Activated naive CD4-positive, alpha-beta T cell treated with anti-CD3 and anti-CD28 coated beads, Interleukin-2, amount 50 U/mL, for 16 hours (primary cell): ENCODE measurements at places on chromosomes 16 and 17.

DNA sequence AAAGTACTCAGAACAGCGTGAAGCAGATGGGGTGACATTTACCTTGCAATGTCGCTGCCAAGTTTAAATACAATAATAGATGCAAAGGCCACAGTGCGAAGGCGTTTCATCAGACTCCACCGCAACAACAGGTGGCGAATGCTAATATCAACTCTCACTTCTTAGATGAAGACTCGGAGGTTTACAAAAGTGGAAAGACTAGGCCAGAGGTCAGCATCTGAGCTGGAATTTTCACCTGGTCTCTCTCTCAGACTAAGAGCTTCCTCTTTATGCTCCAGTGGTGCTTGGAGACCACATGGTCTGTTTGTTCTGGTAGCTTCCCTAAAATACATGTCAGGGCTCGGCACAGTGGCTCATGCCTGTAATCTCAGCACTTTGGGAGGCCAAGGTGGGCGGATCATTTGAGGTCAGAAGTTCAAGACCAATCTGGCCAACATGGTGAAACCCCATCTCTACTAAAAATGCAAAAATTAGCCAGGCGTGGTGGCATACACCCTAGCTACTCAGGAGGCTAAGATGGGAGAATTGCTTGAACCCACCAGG is 169.1 kb downstream of the XYLT1 start:
- DNase-seq = no peak

GRCh38 chr17:43986225-43986981 is 18.0 kb upstream of the NAGS start:
- no peak for DNase-seq

GRCh38 chr16:83733301-83733700 is 74.5 kb upstream of the HSBP1 start:
- DNase-seq = no peak

- no peak for DNase-seq
Observed at GRCh38 chr16:24978370-24978914, 36.7 kb downstream of the ARHGAP17 start.

GRCh38 chr17:79926142-79926604 is 86.9 kb upstream of the CBX4 start:
- DNase-seq = no peak

- DNase-seq = no peak
Observed at GRCh38 chr17:4033751-4034251, 69.6 kb upstream of the ATP2A3 start.

- DNase-seq = no peak
Observed at GRCh38 chr17:45018514-45018847, 33.0 kb downstream of the DCAKD start.

DNA sequence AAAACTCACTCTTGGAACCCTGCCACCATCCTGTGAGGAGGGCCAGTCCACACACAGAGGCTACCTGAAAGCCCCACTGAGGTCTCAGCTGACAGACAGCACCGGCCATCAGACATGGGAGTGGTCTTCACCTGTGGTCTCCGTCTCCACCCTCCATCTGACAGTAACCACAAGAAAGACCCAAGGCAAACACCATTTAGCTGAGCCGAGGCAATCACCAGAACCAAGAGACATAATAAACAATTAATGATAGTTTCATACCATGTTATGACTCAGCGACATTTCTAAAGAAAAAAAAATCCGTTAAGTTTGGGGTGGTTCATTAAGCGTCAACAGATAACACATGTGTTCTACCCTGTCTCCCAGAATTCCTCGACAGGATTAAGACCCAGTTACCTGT is 6.1 kb upstream of the EVPLL start:
- no peak for DNase-seq

DNA sequence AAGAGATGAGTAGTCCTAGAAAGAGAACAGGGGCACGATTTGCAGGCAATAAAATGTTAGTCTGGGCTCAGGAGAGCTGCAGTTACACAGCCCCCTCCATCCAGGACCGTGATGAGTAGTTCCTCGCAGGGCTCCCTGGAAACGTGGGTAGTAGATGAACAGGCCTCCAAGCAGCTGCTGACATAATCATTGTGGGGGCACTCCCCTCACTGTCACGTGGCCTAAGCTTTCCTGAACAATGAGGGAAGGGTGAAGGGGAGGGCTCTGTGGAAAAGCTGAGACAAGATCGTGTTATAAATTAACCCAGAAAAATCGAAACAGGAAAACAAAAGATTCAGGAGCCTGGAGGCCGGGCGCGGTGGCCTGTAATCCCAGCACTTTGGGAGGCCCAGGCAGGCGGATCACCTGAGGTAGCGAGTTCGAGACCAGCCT is 1.3 kb upstream of the PER1 start:
- peak; percentile 65 for DNase-seq

- no peak for DNase-seq
Observed at GRCh38 chr17:6166492-6167179, 96.5 kb downstream of the WSCD1 start.

GRCh38 chr16:22013486-22013885 is 5.6 kb downstream of the MOSMO start:
- no peak for DNase-seq

DNA sequence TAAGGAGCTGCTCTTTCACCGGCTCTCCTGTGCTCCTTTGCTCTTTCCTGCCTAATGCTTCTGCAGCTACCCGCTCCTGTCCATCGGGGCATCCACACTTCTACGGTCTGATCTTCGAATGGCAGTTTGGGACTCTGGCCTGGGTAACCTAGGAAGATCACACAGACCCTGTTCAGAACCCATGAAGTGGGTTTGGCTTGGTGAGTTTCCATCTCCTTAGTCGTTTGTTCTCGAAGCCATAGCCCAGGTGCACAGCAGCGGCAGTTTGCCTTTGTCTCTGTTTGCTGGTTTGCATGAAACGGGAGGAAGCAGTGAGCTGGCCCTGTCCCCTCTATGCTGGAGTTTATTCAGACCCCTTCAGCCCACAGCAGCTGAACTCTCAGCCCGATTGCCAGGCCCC is 29.0 kb downstream of the PSMD7 start:
- DNase-seq = no peak

- no peak for DNase-seq
Observed at GRCh38 chr17:43094129-43094835, 30.9 kb downstream of the BRCA1 start.

- peak; percentile 57 for DNase-seq
Observed at GRCh38 chr16:30092373-30093010, 768 bp upstream of the TBX6 start.

DNA sequence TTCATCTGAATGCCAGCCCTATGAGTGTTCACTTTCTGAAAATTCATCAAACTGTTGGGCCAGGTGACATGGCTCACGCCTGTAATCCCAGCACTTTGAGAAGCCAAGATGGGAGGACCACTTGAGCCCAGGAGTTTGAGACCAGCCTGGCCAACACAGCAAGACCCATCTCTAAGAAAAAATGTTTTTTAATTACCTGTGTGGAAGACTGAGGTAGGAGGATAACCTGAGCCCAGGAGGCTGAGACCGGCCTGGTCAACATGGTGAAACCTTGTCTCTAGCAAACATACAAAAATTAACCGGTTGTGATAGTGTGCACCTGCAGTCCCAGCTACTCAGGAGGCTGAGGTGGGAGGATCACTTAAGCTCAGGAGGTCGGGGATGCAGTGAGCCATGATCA is 10.3 kb downstream of the MYH11 start:
- DNase-seq = no peak

DNA sequence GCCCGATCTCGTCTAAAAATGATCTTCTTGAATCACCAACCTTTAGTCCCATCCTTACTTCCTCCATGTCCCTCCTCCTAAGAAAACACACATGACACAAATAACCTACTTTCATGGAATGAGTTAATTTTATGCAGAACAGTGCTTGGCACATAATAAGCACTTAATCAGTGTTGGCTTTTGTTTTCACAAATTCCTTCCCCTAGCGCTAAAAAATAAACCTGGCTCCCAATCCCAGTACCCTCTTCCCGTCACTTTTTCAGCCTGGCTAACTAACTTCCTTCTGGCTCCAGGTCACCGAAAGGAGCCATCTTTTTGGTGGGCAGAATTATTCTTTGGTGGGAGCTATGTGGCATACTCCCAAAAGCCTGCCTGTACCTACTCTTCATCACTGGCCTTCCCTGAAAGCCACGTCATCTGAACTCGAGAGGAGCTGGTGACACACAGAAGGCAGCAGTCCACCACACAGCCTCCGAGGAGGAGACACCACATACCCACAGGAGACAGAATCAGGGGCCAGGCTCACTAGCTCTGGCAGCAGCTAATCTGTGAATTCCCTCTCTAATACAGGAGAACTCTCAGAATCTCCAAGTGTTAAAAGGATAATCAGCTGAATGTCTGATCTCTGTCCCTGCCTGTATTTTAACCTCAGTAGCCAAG is 114.5 kb downstream of the SMG6 start:
- DNase-seq = no peak

DNA sequence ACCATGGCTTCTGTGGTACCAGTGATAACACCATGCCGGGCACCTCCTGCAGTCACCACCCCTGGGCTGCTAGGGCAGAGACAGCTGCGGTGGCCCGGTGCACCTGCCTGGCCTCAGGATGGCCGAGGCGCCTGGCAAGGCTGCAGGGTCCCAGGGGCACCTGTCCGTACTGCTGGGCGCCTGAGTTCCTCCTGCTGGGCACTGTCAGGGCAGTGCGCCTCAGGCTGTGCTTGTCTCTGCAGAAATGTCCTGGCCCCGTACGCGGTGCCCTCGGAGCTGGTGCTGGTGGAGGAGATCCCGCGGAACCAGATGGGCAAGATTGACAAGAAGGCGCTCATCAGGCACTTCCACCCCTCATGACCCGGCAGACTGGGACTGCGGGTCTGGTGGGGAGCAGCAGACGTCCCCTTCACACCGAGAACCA is 17.7 kb upstream of the CDH15 start:
- no peak for DNase-seq

- DNase-seq = no peak
Observed at GRCh38 chr17:42271779-42272035, 4.5 kb downstream of the STAT5B start.

DNA sequence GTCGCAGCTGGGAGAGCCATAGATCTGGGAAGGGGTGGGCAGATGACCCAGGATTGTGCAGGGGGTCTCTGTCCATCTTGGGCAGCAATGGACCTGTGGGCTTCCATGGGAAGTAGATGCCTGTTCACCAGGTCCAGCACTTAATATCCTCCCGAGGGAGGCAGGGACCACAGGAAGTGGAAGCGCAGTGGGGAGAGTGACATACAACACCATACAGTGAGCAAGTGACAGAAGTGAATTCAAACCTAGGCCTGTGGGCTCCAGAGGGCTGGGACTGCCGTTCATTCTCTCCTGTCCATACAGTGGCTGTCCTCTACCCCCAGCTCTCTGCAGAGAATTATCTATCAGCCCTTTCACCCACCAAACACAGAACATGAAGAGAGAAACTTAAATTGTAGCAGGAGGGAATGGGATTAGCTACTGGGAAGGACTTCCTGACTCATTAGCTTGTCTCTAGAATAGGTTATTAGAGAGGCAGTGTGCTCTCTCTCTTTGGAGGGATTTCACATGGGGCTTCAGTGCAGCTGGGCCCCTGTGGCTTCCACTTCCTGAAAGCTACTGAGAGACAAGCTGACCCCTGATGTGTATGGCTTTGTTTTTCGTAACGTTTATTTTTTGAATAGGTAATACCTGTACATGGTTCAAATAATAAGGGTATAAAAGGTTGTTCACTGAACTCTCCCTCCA is 13.1 kb upstream of the SEZ6 start:
- no peak for DNase-seq

DNA sequence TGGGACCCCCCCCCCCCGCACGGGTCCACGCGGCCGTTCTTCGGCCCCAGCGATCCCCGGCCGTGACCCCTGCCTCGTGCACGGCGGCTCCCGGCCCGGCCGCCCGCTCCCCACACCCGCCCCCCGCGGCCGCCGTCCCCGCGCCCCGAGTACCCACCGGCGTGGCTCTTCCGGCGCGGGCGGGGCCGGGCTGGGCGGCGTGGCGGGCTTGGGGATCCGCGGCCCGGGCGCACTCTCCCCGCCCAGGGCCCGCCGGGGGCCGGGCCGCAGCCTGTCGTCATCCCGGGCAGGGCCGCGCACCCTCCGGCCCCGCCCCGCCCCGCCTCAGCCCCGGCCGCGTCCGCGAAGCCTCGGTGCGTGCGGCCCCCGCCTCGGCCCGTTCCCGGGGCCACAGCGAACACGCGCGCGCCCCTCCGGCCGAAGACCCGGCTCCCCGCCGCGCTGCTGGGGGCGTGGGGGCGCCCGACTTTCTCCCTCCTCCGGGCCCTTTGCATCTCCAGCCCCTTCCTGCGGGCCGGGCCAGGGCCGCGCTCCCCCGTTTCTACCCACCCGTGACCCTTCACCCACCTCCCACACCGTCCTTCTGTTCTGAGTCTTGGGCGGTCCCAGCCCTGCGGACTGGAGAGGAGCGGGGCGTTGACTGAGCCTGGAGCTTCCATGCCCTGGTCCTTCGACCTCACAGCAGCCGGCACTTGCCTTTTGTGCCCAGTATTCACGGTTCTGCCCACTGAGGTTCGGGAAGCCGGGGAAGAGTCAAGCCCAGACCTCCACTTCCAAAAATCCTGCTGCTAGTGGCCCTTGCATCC is 840 bp downstream of the MYO1C start:
- DNase-seq = no peak

- no peak for DNase-seq
Observed at GRCh38 chr16:31072540-31073141, 1.4 kb downstream of the ZNF668 start.

DNA sequence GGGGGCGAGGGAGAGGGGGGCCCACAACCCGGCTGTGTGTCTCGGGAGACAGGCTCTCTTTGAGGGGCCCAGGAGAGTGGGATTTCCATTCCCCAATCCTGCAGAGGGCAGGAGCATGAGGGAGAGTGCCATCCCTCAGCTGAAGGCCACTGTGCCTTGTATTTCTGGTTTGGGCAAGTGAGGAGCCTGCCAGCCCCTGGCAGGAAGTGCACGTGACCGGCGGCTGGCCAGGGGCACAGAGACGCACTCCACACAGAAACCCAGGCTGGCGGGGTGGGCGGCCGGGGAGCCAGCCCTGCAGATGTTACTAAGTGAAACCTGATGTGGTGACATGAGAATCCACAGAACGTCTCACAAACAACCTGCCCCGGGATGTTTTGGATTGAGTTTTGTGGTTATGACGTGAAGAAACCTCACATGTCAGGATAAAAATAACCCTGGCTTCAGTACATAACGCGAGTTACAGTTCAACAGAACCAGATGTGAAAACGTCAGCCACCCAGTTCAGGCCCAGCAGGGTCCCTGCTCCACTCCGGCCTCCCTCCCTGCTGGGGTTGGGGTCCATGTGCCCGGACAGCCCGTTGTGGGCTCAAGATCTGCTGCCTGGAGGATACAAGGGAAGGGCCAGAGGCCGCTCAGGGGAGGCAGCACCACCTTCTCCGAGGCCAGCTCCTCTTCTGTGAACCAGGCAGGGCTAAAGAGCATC is 51.7 kb upstream of the MTSS2 start:
- peak; percentile 62 for DNase-seq

- peak; percentile 91 for DNase-seq
Observed at GRCh38 chr16:23835390-23836077, at the start of gene PRKCB. PRKCB (plus strand) TSS chr16:23835983.
